AML-193 (cell line): ENCODE measurements at places on chromosomes 4 and X.

DNA sequence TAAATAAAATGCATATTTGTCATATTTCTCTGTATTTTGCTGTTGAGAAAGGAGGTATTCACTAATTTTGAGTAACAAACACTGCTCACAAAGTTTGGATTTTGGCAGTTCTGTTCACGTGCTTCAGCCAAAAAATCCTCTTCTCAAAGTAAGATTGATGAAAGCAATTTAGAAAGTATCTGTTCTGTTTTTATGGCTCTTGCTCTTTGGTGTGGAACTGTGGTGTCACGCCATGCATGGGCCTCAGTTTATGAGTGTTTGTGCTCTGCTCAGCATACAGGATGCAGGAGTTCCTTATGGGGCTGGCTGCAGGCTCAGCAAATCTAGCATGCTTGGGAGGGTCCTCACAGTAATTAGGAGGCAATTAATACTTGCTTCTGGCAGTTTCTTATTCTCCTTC is 3.3 kb downstream of the HTT start:
- no peak for DNase-seq

DNA sequence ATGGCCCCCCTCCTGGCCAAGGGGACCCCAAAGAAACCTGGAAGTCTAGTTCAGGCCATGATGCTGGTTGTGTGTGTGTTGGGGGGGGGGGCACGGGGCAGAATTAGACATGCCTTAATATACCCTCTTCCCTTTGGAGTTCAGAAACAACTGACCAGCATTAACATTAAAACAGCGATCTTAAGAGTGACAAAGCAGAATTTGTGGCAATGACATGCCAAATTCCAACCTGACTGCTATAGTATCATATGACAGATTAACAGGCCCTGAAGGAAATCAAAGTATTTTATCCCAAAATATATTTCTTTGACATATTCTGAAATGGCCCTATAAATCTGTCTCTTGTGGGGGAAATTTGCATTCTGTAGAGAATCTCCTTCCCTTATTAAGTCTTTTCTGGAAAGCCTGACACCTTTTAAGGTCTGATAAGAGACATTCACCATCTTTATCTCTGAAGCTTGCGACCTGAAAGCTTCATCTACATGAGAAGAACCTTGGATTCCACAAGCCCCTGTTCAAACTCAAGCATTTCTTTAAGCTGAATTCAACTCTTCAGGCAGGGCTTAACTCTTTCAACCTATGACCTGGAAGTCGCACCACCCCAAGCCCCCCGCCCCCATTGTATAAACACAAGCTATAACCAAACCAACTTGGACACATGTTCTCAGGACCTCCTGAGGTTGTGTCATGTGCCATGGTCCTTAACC is 40.2 kb downstream of the ABCB7 start:
- no peak for DNase-seq

GRCh38 chr4:34261799-34262314 is 1982.5 kb downstream of the ARAP2 start:
- DNase-seq = no peak

- DNase-seq = no peak
These were observed 7.5 kb downstream of the APEX2 start for GRCh38 chrX:55007656-55008055.
